OCI-LY7 (cell line): ENCODE measurements at places on chromosomes 7 and 10. TPM values are rescaled to one million over a fixed set of nuclear protein-coding genes. Genes with fewer than 3 reads are reported as not detected.

GRCh38 chr7:148625342-148625741 is 34.8 kb downstream of the C7orf33 start:
- DNase-seq: no peak

- no peak for DNase-seq
Observed at GRCh38 chr7:139490130-139490529, 6.7 kb upstream of the KLRG2 start.

GRCh38 chr7:28806841-28807240 is 151.3 kb downstream of the TRIL start:
- no peak for DNase-seq

GRCh38 chr7:158479021-158479663 is 108.5 kb downstream of the PTPRN2 start:
- no peak for DNase-seq

- DNase-seq: peak; percentile 41
Observed at GRCh38 chr7:128381161-128381821, 19.8 kb upstream of the PRRT4 start.

CPVL gene
- total RNA-seq: not detected in 2 replicates

CNNM1 gene
- not detected in 2 replicates for total RNA-seq

EIF3B gene
- total RNA-seq: 201 and 225 TPM in 2 replicates

CCDC172 gene
- not detected in 2 replicates for total RNA-seq
